WTC11 (cell line): ENCODE measurements at places on chromosomes 6 and 20. TPM values are rescaled to one million over a fixed set of nuclear protein-coding genes. Genes with fewer than 3 reads are reported as not detected.

DNA sequence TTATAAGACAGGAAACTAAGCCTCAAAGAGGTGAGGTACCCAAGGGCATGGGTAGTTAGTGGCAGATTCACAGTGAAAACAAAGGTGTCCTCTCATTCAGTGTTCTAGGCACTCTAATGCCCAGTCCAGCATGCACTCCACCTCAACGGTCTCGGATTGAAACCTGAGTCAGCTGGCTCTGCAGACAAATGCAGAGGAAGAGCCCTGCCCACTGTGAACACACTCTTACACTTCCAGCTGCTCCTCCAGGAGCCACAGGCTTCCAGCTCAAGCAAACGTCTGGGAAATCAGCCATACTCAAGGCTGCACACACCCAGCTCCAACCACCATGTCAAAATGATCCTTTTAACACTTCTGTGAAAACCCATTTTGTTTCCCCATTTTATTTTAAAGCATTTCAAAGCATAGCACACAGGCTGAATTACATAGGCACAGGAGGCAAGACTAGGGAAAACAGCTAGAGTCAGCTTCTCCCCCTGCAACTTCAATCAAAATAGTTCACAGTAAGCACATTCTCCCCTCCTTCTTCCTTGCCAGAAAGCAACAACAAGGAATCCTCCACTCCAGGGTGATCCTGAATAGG, 3.0 kb upstream of the IL17A start:
- no peak for DNase-seq

The SLC35D3 gene
- 0.37 to 0.78 TPM (median 0.39 TPM) in 3 replicates for total RNA-seq

The ISM1 gene
- 0.52 to 0.85 TPM (median 0.62 TPM) in 3 replicates for total RNA-seq

The ETV7 gene
- total RNA-seq: 0.68 to 1.4 TPM (median 1.2 TPM) in 3 replicates

- no peak for DNase-seq
Measured at GRCh38 chr6:96631248-96631647, 68.3 kb downstream of the FHL5 start.

The SYCP2L gene
- total RNA-seq: 5.4 to 6.7 TPM (median 6.3 TPM) in 3 replicates

DNA sequence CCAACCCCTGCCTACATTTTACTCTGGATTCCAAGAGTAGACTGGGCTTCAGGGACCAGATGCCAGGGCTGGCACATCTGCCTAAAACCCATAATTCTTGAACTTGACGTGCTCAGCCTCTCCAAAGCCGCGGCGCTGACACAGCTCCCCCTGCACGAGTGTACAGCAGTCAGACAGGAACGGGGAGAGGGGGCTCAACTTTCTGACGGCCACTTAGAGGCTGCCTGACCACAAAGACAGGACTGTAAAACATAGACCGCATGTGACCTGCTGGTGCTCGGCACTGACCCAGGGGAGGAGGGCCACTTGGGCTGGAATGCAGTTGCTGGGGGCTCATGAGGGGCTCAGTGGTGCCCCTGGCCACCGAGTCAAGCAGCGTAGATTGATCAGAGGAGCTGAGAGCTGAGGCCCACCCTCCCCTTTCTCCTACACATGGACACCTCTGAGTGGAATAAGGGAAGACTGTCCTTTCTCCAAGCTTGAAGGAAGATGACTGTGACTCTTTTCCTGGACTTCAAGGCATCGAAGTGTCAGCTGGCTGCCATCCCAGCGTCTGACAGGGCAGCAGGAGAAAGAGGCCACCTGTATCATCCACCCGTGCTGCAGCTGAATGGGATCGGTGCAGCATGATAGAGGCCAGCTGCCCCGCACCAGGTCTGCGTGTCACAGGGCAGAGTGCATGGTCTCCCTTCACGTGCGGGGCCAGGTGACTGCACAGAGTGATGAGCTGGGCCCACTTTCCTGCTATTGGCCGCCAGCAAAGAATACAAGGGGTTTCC, 171.3 kb upstream of the AGPAT4 start:
- no peak for DNase-seq

DNA sequence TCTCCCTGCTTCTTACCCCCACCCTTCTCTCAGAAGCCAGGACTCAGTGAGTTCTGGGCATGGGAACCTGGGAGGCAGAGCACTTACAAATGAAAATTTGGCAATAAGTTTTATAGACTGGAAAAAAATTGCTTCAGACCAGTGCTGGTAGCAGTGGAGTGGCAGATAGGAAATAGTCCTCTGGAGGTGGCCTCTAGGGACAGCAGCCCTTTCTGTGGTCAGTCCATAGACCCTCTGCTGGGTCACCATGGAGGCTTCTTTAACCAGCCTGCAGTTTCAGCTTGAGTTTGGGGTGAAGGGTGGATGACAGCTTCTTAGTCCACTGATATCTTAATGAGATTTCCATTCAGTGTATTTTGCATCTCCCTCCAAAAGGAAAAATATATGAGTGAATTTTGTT, 179.1 kb downstream of the ARID1B start:
- DNase-seq: no peak

The LTB gene
- 1.0 to 1.5 TPM (median 1.3 TPM) in 3 replicates for total RNA-seq

DNA sequence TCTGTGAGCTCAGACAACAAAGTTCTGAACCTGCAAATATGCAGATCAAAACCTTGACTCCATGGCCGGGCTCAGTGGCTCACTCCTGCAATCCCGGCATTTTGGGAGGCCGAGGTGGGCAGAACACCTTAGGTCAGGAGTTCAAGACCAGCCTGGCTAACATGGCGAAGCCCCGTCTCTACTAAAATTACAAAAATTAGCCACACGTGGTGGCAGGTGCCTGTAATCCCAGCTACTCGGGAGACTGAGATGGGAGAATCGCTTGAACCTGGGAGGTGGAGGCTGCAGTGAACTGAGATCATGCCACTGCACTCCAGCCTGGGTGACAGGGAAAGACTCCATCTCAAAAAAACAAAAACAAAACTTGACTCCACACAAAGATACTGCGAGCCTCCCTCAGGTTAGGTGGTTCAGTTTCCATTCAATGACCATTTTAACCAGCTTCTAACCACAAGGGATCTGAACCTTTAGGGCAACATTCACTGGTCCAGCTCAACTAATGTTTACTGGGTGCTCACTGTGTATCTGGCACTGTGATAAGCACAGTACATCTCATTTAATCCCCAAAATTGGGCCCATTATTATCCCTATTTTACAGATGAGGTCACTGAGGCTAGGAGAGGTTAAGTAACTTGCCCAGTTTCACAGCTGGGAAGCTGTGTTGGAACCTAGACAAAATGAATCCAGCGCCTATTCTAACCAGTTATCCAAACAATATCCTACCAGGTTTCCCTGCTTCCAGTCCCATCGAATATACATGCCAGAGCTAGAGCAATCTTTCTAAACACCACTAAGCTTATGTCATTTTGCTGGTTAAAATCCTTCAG, 1.8 kb downstream of the SNRPB start:
- DNase-seq: no peak

DNA sequence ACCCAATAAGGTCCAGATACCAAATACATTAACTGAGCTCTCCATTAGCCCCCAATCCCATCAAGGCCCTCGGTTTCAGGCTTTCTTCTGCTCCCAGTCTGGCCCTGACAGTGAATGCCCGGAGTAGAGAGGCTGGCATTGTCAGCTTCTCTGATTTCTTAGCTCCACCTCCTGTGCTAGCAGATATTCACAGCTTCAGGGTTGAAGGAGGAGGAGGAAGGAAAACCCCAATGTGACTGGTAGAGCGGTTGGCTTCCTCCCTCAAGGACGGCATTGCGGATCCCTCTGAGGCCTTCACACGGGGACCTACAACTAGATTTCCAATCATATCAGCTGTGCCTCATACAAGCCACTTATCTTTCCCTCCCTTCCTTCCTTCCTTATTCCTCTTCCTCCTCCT, 164.1 kb upstream of the SYNDIG1 start:
- no peak for DNase-seq

The TCP11 gene
- not detected in 3 replicates for total RNA-seq
